Femur (tissue), 1 donor: ENCODE measurements at places on chromosomes 4 and X.
A peak's percentile ranks its signal among the peaks of the same experiment; 100 is the strongest.

GRCh38 chr4:86938771-86939520 lies 4.1 kb downstream of the AFF1 start:
- no peak for DNase-seq

GRCh38 chr4:53813998-53814397 lies 222.7 kb upstream of the LNX1 start:
- DNase-seq = no peak

- DNase-seq = no peak
These were observed 41.4 kb upstream of the SPIN2A start for GRCh38 chrX:57178605-57179004.

GRCh38 chr4:74627504-74627903 lies 166.8 kb downstream of the BTC start:
- no peak for DNase-seq

- DNase-seq = no peak
These were observed 136.9 kb upstream of the ZIC3 start for GRCh38 chrX:137428766-137429591.

DNA sequence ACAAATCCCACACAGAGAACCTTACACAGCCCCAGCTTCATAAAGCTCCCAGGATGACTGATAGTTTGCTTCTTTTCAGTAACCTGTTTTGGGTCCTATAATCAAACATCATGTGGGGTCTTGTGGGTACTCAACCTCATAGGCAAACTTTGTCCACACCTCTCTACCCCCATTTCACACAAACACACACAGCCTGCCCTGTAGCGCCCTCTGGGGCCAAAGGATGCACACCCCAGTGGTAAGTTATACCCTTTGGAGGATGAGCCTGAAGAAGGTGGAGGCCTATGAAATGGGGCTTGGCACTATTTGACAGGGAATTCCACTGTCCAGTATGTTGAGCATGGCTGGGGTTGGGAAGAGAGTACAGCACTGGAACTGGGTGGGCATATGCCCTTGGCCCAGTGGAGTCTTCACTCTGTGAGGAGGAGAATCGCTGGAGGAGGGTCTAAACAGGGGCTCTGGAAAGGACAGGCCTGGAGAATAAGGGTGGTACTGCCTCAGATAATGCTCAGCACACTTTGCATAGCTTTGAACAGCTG lies 30.5 kb upstream of the COL25A1 start:
- DNase-seq = no peak

DNA sequence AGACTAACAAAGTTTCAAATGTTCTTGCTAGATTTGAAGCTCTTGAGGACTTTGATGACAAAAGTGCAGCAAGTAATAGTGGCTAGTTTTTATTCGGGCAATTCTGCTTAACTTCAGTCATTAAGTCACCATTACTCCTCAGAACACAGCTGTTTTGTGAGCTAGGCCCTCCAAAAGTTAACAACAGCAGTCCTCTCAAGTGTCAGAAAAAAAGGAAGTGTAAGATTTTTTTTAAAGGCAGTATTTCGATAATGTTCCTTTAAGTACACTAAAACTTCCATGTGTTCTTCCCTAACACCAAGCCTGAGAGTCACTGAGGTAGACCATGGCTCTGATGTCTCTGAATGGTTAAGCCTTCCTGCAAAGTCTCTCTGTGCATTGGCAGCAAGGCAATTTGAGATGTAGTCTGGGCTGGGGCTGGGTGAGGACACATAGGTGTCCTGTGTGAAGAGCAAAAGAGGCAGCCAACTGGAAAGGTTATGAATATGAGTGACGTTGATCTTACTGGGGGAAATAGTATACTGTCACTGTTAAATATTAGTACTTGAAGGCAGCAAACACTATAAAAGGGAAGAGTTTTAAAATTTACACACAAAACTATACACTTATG lies 174.0 kb upstream of the MAP3K15 start:
- DNase-seq = no peak

- no peak for DNase-seq
These were observed 29.0 kb upstream of the SORBS2 start for GRCh38 chr4:185840953-185841352.

- no peak for DNase-seq
These were observed 6.0 kb downstream of the SAT1 start for GRCh38 chrX:23788946-23789345.

DNA sequence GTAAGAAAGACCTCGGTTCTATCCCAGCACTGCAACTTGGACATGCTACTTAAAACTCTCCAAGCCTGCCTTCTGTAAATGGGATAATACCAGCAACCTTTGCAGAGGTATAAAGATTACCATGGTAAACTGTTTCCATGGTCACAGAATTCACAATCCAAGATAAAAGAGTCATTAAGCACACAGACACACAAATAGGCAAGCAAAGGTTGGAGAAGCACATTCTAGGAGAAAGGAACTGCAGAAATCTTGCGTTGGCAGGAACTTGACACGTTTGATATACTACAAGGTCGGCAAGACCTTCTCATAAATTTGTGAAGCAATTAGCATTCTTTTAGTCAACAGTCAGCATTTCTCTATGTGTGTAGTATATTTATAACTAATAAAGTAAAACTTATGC lies 12.3 kb upstream of the CHRNA9 start:
- no peak for DNase-seq

GRCh38 chrX:39955625-39956024 lies 142.1 kb downstream of the BCOR start:
- DNase-seq = no peak

DNA sequence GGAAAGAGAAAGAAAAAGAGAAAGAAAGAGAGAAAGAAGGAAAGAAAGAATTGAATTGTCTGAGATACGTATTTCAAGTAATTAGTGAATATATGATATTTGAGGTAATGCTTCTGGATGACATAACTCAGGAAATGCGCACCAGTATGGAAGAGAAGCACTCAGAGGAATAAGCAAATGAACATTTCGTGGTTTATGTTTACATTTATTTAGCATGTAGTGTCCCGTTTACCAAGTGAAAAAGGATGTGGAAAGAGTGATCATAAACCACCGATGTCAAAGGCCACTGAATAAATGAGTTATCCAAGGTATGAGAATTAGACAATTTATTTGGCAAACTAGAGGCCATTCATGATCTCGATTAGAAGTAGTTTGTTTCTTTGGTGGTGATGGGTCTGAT lies 200.4 kb downstream of the ARAP2 start:
- DNase-seq = no peak

DNA sequence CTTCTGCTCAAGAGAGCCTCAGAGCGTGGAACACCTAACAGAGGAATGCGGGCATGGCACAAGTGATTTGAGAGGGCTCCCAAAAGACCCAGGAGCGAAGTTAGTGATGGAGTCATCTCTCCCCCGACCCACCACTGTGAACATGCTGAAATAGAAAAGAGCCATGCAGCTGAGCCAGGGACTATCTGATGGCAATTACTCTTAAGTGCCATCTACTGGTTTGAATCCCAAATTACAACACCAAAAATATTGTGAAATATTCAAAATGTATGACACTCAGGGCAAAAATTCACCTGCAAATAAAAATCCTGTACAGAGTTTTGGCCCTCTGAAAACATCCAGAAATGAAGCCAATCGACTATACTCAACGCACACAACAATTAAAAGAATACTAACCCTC lies 2038.9 kb upstream of the ADGRL3 start:
- no peak for DNase-seq

- DNase-seq = no peak
These were observed 148.1 kb upstream of the GATB start for GRCh38 chr4:151908734-151909497.

GRCh38 chr4:12293906-12294525 lies 865.3 kb upstream of the HS3ST1 start:
- DNase-seq = no peak

DNA sequence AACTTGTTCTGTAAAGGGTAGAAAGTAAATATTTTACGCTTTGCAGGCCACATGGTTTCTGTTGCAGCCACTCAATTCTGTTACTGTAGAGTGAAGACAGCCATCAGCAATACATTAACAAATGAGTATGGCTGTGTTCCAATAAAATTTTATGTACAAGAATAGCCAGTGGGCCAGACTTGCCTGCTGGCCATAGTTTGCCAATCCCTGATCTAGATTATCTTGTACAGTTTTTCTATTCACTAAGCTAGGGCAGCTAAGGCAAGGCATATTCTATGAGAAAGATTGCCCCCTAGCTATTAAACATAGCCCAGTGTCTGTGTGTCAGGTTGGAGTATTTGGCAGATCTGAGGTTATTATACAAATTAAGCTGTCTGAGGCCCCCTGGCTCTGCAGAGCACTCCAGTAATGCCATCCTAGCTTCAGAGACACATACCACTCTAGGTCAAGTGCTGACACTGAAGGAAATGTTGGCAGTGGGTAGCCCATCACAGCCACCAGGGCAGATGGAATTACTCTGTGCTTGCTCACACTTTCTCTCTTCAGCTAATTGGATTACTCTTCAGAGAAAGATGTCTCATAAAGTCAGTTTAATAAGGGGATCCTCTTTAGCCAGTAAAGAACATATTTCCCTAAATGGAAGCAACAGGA lies 40.7 kb downstream of the MTTP start:
- DNase-seq = peak; percentile 28

DNA sequence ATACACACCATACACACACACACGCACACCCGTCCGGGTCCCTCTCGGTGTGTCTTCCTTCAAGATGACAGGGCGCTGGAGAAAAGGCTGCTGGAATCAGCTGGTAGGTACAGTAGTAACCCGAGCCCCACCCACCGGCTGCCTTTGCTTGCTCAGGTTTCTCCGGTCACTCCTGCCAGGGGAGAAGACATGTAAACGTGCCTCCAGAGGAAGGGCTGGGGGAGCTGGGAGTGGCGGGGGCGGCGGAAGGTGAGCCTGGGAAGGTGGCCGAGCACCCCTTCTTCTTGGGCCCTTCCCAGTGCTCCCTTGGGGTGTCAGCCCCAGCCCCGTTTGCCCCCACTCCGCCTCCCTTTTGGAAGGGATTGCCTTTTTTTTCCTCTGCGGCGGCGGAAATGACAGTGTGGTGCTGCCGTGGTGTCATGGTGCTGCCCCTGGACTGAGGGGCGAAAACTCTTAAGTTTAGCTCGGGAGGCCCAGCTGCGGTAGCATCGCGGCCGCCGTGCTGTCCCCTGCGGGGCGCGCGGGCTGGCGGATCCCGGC lies at the start of gene MID2:
TSS of gene MID2 (plus strand) at position 169 of the 540 bp plus-strand sequence. CDS start 561 bp downstream, outside the sequence.
- peak; percentile 59 for DNase-seq

- no peak for DNase-seq
These were observed 23.7 kb downstream of the DOK7 start for GRCh38 chr4:3486541-3487540.

DNA sequence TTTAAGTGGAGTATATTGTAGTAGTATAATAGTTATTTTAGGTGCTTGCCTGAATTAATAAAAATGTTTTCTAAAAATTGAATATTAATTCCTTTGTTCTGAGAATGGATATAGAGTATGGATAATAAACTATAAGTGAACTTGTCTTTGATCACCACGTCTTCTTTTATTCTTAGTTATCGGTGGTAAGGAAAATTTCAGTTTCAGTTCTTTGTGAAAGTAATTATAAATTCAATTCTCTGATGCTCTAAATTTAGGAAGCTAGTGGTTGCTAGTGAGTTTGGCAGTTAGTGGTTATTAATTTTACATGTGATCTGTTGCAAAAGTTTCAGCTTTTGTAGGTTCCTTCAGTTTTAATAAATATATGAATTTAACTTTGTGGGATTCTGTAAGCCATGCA lies 30.8 kb downstream of the MRPL1 start:
- DNase-seq = no peak

DNA sequence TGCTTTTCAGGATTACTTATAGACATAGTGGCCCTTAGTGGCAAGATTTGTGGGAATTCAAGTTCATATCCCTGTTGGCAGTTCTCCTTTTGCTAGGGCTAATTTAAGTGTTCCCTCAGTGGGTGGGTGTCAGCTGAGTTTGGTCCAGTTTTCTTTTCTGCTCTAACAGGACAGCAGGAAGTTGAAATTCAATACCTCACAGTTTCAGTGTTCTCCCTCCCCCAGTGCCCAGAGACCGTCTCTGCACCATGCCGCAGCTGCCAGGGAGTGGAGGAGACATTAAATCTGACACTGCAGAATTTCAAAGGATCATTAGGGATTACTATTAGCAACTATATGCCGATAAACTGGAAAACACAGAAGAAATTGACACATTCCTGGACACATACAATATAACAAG lies 50.7 kb downstream of the UBE2NL start:
- peak; percentile 24 for DNase-seq

DNA sequence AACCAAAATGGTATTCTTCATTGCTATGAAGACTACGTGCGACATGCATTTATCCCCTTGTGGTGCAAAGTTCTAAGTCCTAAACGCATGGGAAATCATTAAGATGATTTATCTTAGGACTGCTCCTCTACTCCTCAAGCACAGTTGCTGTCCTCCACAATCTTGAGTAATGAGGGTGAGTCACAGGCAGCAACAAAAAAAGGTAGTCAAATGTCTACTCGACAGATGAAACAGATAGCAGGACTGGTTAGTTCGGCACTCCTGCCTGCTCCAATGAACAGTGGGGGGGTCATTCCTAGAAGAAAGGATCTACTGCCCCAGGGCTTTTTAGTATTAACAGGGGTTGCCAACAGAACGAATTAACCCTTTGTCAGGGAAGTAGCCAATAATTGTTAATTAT lies 233.7 kb upstream of the FGF13 start:
- no peak for DNase-seq

DNA sequence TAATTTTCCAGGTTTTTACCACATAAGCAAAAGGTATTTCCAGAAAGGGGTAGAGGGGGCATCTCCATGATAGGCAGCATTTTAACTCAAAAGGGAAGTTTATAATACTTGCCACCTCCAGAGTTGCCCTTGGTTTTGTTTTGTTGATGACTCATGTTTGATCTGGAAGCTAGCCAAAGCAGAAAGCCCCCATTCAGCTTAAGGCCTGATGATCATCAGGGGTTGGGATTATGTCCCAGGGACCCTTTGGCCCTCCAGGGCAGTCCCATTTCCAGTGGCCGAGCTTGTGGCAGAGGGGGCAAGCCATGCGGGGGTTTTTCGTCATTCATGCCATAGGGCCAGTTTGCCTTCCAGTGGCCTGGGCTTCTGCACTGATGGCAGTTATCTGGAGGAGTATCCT lies 143.0 kb upstream of the PLAC1 start:
- no peak for DNase-seq

- no peak for DNase-seq
These were observed 28.3 kb upstream of the OPHN1 start for GRCh38 chrX:68461576-68461975.

DNA sequence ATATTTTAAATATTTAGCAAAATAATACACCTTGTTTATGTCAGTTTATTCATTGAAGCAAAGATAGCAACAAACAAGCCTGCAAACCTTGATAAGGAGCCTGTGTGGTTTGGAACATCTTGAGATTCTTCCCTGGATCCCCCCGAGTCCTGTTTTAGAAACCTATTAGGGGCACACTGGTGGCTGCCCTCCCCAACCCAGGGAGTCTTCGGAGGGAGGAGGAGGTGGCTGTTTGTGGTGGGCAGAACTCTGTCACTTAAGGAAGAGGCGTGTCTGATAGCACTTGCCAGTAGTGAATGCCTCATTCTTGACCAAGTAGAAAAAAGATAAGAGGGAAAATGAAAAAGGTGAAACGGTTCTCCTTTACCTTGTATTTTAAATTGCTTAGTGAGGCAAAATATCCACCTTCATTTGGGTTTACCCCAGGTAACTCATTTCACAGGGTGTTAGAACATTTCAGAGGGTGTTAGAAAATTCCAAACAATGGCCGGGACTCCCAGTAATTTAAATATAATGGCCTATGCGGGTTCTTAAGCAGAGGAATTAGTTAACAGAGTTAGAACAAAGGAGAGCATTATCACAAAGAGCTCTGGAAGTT lies 10.4 kb downstream of the KIT start:
- DNase-seq = no peak
